AG10803 (cell line): ENCODE measurements at places on chromosomes 16 and 17.
A peak's percentile ranks its signal among the peaks of the same experiment; 100 is the strongest.

DNA sequence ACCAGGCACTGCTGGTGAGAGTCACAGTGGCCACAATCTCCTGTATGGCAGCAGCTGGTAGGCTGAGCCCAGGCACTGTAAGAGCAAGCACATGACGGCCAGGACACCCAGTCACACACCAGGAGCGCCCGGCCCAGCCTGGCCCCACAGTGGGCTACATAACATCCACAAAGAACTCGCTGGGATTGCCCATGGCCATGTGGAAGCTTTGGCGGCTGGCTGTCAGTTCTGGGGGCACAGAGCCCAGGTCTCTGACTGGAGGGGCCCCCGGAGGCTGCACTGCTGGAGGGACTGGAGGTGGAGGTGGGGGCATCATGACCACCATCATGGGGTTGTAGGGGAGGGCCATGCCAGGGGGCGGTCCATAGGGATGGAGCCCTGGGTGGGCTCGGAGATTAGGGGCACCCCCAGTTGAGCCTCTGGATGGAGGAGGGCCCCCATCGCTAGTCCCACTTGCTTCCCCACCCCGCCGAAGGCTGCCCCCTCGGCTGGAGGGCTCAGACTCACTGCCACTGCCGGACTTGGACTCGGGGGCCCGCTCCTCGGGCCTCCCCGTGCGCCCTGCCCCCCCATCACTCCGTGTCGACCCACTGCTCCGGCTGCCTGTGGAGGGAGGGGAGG, 6.1 kb downstream of the ACADVL start:
- DNase-seq: no peak

GRCh38 chr16:56048425-56049105, 142.7 kb upstream of the GNAO1 start:
- DNase-seq: no peak

DNA sequence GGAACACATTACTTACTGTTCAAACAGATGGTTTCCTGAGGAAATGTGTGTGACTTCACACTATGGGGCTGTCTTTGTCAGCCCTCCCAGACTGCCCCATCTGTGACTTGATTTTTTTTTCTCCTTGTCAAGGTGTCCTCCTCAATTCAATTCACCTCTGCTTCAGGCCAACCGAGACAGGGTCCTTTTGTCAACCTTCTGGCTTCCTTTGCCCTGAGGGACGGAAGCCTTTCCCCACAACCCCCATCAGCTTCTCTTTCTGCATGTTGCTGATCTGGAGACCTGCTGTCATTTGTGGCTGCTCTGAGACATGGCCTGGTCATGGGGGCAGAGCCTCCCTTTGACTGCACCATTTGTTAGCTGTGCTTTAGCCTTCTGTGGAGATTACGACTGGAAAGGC, 21.3 kb upstream of the RGS9 start:
- DNase-seq: no peak

- DNase-seq: no peak
Observed at GRCh38 chr16:87674419-87674818, 72.1 kb downstream of the JPH3 start.

DNA sequence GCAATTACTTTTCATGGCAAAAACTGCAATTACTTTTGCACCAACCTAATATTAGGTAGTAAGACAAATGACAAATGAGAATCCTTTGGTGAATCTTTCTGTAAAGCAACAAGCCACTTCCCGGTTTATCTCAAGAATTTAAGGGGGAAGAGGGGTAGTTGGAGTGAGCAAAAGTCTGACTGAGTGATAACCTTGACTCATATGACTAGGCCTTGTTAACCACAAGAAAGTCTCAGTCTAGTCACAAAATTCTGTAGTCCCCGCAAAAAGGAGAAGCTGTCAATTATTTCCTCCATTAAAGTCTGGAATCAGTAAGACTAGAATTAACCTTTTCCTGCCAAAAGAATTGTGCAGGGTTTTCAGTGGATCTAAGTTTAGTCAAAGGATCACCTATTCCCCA, 72.2 kb upstream of the GNAO1 start:
- no peak for DNase-seq

- DNase-seq: no peak
Observed at GRCh38 chr16:58062821-58063220, 37.3 kb downstream of the MMP15 start.

GRCh38 chr16:47366228-47366627, 94.6 kb downstream of the ITFG1 start:
- no peak for DNase-seq

GRCh38 chr16:87728026-87728425, 37.8 kb downstream of the KLHDC4 start:
- no peak for DNase-seq

DNA sequence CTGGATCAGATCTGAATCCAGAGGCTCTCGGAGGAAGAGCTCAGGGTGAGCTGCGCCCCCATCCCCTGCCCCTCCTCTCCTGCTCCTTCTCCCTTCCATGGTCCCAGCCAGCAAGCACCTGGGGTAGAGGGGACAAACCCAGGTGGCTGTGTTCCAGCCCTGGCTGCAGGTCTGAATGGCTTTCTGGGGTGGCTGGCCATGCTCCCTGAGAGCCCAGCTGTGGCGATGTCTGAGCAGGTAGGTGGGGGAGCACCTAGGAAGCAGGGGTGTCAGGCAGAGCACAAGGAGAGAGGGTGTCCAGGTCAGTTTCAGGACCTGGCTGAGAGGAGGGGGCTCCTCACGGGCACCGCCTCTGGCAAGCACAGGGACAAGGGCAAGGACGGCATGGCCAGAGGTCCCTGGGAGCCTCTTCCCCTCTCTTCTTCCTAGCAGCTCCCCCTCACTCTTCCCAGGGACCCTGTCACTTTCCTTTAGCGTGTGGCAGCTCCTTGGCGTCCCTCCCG, 310.0 kb downstream of the SEC14L1 start:
- no peak for DNase-seq

GRCh38 chr16:85391175-85391707, 221.9 kb upstream of the GSE1 start:
- no peak for DNase-seq

GRCh38 chr17:73156887-73157520, 7.8 kb upstream of the SSTR2 start:
- DNase-seq: no peak

- peak; percentile 35 for DNase-seq
Observed at GRCh38 chr17:12459736-12460135, 206.0 kb upstream of the MYOCD start.

- no peak for DNase-seq
Observed at GRCh38 chr17:55441544-55441943, 19.9 kb upstream of the MMD start.

DNA sequence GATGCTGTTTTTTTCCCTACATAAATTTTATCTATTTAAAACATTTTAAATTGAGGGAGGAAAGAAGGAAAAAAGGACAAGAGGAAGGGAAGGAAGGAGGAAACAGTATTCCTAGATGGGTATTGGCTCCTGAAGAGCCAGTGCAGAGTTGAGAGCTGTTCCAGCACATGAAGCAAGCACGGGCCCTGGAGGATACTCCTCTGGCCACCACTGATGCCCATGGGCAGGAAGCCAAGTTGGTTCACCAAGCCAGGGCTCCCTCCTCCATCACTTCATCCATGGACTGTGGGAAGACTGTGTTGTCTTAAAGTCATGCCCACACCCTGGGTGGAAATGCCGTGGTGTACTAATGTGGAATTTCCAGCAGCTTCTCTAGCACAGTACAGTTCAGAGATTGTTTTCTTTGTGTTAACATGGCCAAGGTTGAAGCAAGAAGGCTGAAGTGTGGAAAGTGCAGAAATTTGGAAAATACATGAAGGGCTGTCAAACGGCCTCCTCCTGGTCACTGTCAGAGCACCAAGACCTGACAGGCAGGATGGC, 23.9 kb upstream of the NOS2 start:
- no peak for DNase-seq

GRCh38 chr17:57860414-57860999, 10.7 kb upstream of the MRPS23 start:
- DNase-seq: no peak

- DNase-seq: no peak
Observed at GRCh38 chr16:50839920-50840729, 98.2 kb downstream of the CYLD start.

DNA sequence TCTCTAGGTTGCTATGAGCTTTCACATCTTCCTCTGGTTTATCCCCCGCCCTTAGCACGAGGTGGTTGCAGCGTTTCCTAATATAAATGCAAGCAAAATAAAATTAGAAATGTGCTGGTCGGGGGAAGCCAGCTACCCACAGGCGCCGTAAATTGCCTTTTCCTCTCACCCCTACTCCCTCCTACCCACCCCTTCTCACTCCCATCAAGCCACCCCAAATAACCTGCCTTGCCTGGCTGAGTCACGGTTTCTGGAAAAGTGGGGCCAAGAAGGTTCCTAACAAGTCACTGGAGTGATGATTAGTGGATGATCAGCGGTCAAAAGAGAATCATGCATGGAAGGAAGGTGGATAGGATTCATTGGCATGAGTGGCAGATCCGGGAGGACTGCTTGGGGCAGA, 120.9 kb upstream of the RBFOX1 start:
- DNase-seq: no peak

DNA sequence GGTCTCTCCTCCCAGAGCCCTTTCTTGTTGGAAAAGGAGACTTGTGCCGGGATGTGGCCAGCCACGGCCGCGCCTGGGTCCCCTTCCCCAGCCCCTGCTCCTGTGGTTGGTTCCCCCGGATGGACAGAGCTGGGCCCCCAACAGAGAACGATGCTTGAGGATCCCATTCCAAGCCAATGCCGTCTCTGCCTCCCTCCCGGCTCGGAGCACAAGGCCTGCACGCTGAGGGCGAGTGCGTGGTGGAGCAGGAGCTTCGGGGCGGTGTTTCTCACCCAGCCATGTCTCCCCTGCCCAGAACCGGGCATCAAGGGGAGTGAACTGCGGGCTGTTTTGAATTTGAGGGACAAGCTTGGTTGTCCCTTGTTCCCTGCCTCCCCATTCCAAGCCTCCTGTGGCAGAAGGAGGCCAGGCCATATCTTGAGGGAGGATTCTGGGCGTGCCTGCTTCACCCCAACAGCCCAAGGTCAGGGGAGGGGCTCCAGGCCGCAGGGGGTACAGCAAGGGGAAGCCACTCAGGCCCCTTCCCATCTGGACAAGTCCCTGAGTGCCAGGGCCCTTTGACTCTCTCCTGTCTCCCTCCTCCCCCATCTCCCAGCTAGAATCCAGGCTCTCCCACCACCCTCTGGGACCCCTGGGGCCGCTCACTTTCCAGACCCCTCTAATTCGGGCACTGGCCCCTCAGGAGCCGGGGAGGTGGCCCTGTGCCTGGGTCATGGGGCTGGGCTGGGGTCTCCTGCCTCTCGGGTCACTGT, 43.6 kb downstream of the SOCS3 start:
- DNase-seq: no peak

GRCh38 chr17:79600071-79600470, 10.8 kb downstream of the RBFOX3 start:
- no peak for DNase-seq

DNA sequence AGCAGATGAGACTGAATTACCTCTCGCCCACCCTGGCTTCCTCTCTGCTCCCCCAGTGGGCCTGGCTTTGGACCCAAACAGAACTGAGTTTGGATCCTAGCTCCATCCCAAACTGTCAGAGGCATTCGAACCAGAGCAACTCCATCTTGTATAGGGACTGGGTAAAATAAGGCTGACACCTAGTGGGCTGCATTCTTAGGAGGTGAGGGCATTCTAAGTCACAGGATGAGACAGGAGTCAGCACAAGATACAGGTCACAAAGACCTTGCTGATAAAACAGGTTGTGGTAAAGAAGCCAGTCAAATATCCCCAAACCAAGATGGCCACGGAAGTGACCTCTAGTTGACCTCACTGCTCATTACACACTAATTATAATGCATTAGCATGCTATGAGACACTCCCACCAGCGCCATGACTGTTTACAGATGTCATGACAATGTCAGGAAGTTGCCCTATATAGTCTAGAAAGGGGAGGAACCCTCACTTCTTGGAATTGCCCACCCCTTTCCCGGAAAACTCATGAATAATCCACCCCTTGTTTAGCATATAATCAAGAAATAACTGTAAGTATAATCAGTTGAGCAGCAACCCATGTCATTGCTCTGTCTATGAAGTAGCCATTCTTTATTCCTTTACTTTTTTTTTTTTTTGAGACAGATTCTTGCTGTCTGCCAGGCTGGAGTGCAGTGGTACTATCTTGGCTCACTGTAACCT, 44.4 kb downstream of the LYRM1 start:
- DNase-seq: no peak

DNA sequence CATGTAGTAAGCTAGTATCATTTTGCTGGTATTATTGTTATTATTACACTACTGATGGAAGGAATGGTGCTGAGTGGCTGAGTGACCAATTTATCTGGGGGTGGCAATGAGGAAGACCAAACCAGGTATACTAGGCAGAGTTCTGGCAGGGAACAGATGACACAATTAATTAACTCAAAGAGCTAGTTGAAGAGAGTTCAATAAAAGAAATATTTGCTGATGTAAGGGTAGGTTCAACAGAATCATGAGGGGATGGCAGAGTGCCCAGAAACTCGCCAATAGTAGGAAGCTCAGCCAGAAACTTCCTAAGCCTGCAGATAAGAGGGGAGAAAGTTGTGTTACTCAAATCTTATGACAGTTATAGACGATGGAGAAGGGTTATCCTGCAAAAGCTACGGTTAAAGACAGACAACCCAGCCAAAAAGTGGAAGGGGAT, 352.5 kb downstream of the KCNJ2 start:
- no peak for DNase-seq

DNA sequence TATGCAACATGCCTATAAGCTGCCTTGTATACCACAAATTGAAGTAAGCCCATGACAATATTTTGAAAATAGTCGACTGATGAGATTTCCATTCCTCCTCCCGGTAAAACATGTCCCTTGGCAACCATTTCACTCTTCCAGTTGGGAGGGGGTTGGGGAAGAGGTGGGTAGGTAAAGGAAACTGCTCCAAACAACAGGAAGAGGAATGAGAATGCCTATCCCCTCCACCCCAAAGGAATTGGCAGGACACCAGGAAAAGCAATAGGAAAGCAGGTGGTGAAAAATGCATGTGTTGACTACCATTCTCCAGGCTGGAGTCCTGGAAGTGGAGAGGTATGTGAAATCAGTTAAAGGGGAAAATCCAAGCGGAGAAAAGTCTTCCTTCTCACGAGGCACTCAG, 455.9 kb upstream of the PSMD7 start:
- DNase-seq: no peak

DNA sequence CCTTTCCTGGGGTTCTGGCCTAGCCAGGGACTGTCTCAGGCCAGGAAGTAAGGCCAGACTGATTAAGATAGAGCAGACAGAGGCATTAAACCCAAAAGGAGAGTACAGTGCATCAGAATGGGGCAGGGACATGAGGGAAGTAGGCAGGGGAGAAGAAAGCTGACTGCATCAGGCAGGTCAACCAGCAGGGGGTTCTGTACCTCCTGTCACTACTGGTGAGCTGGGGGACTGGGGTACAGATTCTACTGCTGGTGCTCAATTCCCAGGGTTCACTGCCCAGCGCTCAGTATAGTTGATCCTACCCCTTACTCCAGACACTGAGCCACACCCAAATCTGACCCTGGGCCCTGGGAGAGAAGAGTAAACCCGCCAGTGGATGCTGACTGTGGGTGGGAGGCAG, 12.9 kb upstream of the MTMR4 start:
- no peak for DNase-seq

DNA sequence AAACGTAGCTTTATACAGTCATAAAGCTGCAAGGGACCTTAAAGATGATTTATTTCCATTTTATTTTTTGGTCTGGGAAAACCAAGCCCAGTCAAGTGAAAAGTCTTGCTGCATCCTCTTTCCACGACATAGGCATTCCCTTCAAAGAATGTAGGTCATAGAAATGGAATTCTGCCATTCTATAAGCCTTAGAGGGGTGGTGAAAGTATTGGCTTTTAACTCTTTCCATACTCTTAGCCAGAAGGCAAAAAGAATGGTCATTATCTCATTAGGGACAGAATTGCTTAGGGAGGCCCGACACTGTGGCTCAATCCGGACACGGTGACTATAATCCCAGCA, 7.9 kb upstream of the MSL1 start:
- peak; percentile 60 for DNase-seq

- peak; percentile 77 for DNase-seq
Observed at GRCh38 chr16:1378804-1379303, 27.1 kb downstream of the GNPTG start.
